ENCODE measurements at places on chromosomes 3 and 15. TPM values are rescaled to one million over a fixed set of nuclear protein-coding genes. Genes with fewer than 3 reads are reported as not detected.

The CLDN18 gene
- not detected for total RNA-seq

The AMOTL2 gene
- 87.1 TPM for total RNA-seq

The SLC25A36 gene
- total RNA-seq: 49.2 TPM

The ZNF774 gene
- total RNA-seq: 1.3 TPM

The ALS2CL gene
- total RNA-seq: 1.3 TPM

The CYP19A1 gene
- 0.14 TPM for total RNA-seq

The TMEM108 gene
- total RNA-seq: not detected

All from placental pericyte (primary cell).